ENCODE measurements at places on chromosomes 5 and 9.
A peak's percentile ranks its signal among the peaks of the same experiment; 100 is the strongest.

- no peak within 1 kb of the TSS for H3K4me3 ChIP-seq
- DNase-seq: no peak
- peaks cover 17% of the 10 kb centered on the region for H3K27me3 ChIP-seq
- H3K27ac ChIP-seq: no peak within 1 kb of the TSS
These were observed at the start of gene PCDHGA1 for GRCh38 chr5:141330299-141331080. PCDHGA1 (plus strand) TSS chr5:141330514.

GRCh38 chr9:128892221-128892921 lies 10.4 kb downstream of the LRRC8A start:
- H3K4me1 ChIP-seq: peaks cover 5% of the 10 kb centered on the region
- H3K36me3 ChIP-seq: peaks cover 2% of the 10 kb centered on the region
- H3K27me3 ChIP-seq: no peaks in the 10 kb centered on the region
- no peak overlapping the region for H3K4me3 ChIP-seq
- peak overlapping the region; percentile 49 for H3K27ac ChIP-seq

DNA sequence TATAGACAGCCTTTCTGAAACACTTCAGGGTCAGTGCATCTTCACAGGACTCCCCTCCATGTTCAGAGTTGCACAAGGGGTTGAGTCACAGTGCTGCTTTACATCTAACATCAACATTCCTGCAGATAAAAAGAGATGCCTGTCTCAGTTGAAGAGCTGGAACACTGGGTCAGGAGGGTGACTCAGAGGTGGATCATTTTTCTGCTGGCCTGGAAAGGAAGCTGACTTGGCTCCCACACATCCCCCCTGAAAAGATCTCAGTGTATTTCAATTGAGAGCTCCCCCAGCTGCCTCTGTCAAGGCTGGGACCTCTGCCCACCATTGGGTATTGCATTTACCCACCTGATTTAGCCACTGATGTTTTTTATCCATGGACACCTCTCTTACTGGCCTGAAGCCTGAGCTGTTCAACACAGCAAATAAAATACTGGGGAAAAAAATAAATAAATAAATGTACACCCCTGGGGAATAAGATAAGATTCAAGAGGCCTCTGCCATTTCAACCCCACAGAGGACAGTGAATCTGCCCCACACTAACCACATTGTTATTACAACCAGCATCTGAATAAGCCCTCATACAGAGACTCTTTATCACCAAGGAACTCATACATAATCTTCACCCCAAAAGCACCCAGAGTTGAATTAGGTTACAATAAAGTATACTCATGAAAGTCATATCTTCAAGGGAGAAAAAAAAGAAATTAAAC lies 716.4 kb downstream of the SEMA5A start:
- no peak overlapping the region for H3K27ac ChIP-seq
- no peak overlapping the region for H3K4me3 ChIP-seq
- H3K27me3 ChIP-seq: no peaks in the 10 kb centered on the region
- DNase-seq: no peak
- H3K4me1 ChIP-seq: no peaks in the 10 kb centered on the region
- H3K36me3 ChIP-seq: no peaks in the 10 kb centered on the region

- no peak overlapping the region for H3K4me3 ChIP-seq
- peaks cover 2% of the 10 kb centered on the region for H3K4me1 ChIP-seq
- no peaks in the 10 kb centered on the region for H3K36me3 ChIP-seq
These were observed 7.4 kb downstream of the ZER1 start for GRCh38 chr9:128764361-128764760.

GRCh38 chr5:87754009-87754757 lies 341.5 kb upstream of the CCNH start:
- no peaks in the 10 kb centered on the region for H3K36me3 ChIP-seq
- no peaks in the 10 kb centered on the region for H3K4me1 ChIP-seq
- no peak overlapping the region for H3K4me3 ChIP-seq
- DNase-seq: no peak
- H3K27ac ChIP-seq: no peak overlapping the region
- H3K27me3 ChIP-seq: no peaks in the 10 kb centered on the region

Data from small intestine (tissue), 16 donors.